NCI-H774 (cell line): ENCODE measurements at places on chromosomes 3 and 15.

GRCh38 chr15:33119273-33119672 lies 75.2 kb downstream of the FMN1 start:
- DNase-seq: no peak

DNA sequence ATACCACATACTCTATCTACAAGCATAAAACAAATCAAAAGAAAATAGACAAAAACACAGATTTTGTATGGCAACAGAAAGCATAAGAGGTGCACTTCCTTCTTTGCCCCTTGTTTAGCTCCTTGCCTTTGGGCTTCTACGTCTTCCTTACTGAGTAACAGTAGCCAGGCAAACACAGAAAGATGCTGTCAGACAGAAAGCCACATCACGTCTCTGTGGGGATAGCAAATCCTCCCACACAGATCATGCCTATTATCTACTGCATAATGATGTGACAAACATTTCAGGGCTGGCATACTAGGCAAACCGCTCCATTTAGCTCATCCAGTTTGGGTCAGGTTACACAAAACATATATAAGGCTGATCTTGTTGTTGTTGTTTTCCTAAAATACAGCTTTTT lies 92.7 kb downstream of the BOC start:
- DNase-seq: no peak

DNA sequence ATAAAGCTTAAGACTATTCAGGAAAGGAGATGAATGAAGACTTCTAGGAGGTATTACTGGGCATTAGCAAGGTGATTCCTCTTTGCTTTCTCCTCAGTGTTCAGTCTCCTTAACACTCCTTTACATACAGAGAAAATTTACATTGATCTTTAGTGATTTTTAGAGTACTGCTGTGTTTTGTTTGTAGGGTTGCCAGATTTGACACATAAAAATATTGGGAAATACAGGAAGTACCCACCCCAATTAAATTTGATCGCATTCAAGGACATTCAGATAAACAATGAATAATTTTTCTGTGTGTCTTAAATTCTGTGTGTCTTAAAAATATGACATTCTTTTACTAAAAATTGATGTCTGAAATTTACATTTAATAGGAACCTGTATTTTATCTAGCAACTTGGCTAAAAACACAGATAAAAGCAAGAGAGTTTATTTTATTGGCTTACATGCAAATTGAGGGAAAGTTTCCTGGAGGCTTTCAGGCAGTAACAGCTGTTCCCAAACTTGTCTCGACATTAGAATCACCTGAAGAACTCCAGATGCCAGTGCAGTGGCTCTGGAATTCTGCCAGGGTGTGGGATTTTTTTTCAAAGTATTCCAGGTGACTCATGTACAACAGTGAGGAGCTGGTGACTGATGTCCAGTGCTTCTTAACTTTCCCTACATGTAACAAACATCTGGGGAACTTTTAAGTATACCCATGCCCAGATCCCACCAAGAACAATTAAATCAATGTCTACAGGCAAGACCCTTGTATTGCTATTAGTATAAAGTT lies 23.4 kb upstream of the PLOD2 start:
- peak; percentile 11 for DNase-seq

GRCh38 chr15:40306371-40306770 lies 1.4 kb downstream of the PLCB2 start:
- DNase-seq: no peak

DNA sequence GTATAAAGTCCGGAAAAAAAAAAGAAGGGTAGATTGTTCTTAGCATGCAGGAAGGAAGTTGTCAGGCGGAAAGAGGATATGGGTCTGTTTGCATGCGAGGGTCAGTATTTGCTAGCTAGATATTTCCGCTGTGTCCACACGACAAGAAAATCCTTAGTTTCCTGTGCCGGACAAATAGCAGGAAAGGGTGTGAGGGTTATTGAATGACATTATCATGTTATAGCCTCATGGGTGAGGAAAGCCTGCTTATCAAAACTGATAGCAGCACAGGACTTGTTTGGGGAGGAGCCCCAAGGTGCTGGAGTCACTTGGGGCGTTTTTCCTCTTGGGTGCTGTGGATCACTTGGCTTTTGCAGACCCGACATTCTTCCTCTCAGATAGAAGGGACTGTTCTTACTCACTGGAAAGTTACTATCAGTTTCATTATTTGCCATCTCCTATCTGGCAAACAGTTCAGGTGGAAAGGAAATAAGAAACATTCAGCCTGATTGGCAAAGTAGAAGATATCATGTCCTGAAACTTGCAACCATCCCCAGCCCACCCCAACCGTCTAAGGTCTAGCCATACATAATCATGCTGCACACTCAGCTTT lies 127.2 kb upstream of the DPH6 start:
- no peak for DNase-seq

DNA sequence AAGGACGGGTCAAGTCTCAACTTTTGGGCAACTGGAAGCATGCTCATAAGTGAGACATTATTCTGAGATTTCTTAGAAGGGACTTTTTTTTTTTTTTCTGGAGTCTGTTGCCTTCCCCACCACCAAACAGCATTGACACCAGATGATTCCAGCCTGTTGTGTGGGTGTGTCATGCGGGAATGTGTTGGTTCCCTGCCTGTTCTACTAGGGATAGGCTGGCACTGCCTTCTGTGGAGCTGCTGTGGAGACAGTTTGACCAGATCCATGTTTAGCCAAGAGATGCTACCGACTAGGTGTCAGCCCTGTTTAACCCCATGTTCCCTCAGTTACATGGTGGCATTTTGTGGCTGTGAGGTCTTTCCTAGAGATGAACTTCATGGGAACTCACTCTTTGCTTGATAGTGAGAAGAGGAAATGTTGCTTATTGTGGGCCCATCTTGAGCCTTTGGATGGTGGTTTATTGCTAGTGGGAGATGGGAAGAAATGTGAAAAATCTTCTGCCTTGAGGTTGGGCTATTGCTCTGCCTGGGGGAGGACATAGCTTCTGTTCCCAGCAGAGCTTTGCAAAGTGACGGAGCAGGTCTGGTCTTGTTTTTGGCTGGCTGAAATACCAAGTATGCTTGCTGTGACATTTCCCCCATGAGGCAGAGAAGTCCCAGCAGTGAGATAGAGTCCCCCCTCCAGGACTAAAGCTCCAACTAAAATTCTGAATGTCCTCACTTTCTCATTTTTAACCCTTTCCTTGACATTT lies 31.3 kb downstream of the TRAK1 start:
- DNase-seq: no peak

- no peak for DNase-seq
Measured at GRCh38 chr3:72012363-72012762, 227.4 kb upstream of the PROK2 start.

GRCh38 chr15:49225572-49226281 lies 55.7 kb downstream of the GALK2 start:
- no peak for DNase-seq

GRCh38 chr3:34078418-34078817 lies 280.0 kb downstream of the PDCD6IP start:
- DNase-seq: no peak
